SW480 (cell line): ENCODE measurements at places on chromosomes 3 and 15.

DNA sequence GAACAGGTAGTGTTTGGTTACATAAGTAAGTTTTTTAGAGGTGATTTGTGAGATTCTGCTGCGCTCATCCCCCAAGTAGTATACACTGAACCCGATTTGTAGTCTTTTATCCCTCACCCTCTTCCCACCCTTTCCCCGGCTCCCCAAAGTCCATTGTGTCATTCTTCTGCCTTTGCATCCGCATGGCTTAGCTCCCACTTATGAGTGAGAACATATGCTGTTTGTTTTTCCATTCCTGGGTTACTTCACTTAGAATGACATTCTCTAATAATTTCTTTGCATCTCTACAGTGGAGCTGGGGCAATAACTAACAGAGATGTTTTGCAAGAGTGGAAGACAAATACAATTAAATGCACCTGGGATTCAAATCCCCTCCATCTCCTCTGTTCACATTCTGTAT, 93.2 kb downstream of the TP63 start:
- no peak for DNase-seq

DNA sequence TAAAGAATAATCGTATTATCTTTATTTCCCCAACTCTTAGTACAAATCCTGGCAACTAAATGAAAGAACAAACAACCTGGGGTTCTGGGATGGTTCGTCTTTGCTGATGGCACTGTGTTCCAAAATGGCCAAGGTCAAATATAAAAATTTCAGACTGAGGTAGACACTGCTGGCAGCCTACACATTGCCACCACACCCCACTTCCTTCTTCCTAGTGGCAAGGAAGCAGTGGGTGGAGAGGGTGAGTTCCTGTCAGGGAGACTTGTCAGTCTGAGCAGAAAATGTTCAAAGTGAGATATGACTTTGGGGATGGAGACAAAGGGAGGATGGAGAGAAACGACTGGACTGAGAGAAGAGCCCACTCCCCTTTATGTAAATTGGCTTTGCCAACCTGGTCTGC, 69.6 kb downstream of the LMCD1 start:
- no peak for DNase-seq

DNA sequence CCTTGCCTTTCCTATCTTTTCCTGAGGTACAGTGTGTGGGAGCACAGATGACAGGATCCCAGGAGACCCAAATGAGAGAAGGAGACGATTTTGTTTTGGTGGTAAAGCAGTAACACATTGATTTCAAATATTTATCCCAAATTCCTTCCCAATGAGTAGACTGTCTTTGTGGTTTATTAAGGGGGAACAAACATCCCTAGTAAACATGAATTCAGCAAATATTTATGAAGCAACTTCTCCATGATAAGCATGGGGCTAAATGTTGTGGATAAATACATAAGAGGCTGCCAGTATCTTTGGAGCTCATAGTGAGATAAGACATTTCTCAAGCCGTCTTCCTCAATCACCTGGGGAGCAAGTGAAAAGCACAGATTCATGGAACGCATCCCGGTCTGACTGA, 460.8 kb upstream of the CFAP20DC start:
- no peak for DNase-seq

DNA sequence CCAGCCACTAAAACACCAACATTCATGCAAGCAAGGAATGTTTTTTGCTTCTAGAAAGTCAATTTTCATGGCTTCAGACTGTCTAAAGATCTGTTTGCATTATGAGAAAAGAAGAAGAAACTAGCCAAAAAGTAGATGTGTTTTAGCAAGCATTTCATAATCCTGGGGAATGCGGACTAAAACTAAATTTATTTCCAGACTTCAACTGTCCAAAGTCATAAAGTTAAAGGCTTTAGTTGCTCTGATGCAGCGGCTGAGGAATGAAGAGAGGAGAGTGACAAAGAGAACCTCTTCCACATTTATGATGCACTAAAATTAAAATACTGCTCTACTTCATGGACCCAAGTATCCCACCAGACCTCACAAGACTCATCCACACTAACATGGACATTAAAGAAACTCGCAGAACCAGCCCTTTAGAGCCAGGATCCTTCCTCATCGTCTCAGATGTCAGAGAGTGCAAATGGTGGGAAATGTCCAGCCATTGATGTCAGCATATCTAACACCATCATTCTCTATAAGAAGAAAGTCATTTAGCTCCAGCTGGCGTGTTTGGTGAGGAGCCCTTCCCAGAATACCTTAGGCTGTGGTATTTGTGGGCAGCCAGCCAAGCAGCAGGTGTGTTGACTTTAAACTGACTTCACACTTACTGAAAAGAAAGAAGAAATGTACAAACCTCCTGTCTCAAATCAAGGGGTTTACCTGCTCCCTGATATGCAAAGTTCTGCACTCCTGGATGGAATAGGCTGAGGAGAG, 17.4 kb downstream of the FYCO1 start:
- peak; percentile 42 for DNase-seq

DNA sequence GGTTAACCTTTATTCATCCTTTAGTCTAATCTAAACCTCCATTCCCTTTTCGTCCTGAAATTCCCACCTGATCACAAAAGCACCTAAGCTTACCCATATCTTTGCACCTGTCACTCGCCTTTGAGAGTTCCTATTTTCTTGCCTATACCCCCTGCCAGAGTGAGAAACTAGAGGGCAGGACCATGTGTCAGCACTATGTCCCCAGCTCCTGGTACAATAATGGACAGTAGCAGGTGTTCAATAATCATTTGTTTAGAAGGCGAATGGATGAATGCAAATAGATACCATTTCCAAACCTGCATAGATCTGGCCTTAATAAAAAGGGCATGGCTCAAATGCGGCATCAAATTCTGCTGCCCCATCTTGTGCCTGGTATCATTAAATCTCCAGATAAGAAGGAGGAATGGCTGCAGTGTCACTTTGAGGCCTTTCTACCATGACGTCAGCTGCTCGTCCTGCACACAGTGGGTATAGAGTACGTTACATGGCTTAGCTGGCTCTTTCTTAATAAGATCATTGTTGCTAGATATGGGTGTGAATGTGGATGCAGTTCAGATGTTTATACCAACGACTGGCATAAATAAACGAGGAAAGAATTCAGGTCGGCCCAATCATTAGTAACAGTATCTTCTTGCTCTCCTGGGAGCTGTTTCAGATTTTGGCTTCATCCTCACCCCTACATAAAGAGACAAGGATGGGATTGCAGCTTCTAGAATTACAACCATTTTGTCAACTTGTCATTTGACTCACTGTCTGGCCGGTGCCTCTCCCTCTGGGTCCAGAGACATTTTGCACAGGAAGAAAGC, 148.7 kb downstream of the RORA start:
- DNase-seq = no peak
